Choroid plexus epithelial cell (primary cell): ENCODE measurements at places on chromosomes 4 and X.

DNA sequence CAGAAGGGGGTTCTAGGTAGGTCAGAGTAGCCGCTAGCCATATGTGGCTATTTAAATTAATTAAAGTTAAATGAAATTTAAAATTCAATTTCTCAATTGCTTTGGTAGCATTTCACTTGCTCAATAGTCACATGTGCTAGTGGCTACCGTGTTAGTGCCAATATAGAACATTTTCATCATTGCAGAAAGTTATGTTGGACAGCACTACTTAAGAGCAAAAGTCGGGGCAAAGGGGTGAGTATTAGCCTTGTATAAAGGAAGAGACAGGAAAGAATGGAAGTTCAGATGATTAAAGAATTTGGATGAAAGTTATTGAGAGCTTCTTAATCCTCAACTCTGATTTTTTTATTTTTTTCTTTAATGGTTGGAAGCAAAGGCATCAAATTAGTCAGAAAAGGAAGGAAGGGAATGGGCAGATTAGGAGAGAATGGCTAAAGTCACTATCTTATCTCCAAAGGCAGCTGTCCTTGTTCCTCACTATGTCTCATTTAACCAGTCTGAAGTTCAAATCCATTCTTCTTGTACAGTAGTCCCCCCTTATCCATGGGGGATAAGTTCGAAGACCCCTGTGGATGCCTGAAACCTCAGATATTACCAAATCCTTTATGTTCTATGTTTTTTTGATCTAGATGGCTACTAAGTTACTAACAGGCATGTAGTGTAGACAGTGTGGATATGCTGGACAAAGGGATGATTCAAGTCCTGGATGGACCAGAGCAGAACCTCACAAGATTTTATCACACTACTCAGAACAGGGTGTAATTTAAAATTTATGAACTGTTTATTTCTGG is 22.9 kb downstream of the OCIAD1 start:
- no peak for DNase-seq

DNA sequence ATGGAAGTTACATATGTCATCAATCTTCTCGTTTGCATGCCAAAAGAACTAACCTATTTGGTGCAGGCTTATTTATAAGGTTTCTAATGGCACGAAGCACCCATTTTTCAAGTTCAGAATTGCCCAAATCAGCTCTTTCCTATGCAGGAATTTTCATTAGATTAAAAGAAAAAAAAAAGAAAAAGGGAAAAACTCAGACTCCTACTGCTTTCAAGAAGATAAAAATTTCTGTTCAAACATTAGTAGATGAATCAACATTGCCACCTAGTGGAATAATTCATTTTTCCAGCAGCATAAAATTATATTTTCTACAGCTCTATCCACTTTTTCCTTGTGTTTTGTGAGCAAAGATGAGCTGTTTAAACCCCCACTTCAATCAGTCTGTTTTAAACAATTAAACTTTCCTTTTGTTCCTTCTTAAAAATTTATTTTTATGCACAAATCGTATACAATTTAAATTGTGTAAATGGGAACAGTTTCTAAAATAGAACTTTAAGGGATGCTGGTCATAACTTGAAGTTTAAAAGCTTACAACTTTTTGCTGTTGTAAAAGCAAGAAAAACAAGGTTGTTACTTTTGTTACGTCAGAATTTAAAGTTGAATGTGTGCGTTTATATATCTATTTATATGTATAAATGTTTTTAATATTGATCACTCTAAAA is 309.9 kb downstream of the ARAP2 start:
- peak; percentile 35 for DNase-seq

DNA sequence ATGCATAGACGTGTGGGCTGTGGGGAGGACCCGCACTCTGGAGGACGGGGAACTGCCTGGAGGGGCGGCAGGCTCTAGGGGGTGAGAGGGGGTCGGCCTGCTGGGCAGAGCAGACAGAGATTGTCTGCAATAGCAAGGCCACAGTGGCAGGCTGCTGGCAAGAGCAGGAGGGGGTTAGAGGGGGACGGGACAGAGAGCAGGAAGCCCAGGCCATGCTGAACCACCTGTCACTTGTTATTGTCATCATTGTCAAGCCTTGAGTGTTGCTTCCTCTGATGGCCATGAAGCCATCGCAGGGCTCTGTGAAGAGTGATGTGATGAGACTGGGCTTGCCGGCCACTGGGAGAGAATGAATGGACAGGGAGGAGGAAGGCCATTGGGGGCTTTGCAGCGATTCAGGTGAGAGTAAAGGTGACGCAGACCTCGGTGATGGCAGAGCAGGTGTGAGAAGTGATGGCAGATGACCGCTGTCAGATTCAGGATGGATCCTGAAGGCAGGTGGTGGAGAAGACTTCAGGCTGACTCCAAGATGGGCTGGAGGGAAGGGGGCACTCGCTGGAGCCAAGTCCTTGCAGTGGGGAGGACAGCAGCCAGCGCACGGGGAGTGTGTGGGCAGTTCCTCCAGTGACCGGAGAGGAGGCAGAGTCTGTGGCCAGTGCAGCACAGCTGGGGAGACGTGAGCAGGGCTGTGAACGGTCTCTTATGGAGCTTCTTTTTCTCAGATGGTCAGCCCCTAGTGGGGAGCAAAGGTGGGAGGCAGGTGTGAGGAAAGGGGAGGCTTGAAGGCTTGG is 43.6 kb downstream of the HTT-AS start:
- DNase-seq, result no peak

GRCh38 chr4:163330916-163331628 is 1.3 kb downstream of the NPY1R start:
- DNase-seq, result no peak

DNA sequence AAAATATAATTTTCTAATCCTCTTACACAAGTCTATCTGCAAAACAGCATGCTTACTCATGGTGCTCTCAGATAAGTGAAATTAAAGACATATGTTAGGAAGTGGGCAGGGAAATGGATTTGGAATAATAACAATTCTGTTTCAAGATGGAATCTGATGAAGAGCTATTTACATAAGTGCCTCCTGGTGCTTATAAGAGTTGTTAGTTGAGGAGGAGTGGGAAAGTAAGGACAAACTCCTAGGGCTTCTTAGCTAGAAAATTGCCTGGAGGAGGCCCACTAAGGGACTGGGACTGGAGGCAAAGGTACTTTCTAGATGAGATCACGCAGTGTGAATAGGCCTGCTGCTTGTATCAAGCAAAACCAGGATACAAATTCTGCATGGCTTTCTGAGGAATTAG is 939.8 kb downstream of the GLUD2 start:
- DNase-seq, result peak; percentile 50

DNA sequence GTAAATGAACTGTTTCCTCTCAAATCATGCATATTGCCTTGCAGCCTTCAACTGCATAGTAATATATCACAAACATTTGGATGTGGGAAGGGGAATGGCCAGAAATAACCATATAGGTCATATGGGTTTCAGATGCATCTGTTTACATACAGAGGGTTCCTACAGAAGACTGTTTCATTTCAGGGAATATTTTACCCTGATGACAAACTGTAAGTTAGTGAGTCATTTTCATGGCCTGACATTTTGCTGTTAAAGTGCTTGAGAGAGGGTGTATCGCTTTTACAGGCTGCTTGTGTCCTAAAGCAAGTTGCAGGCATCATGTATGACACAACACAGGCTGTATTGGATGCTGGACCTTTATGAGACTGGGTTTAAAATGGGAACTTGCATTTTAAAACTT is 25.5 kb upstream of the AMOT start:
- no peak for DNase-seq

- DNase-seq, result no peak
Measured at GRCh38 chr4:41715155-41715554, 33.4 kb downstream of the PHOX2B start.

DNA sequence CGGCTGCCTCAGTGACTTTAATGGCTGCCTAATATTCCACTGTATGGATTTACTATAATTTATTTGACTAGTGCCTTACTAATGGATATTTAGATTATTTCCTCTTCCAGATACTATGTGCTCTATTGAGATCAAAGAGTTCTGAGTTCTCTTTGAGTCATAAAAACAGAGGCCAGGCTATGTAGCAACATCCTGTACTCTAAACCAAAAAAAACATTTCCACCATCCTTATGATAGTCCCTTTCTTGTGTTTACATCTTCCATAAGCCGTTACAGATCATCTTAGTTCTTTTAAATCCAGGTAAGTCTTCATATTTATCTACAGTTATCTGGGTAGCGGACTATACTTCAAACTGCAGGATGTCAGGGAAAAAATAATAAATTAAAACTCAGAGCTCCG is 56.6 kb upstream of the TMEM184C start:
- peak; percentile 80 for DNase-seq

- DNase-seq, result no peak
Measured at GRCh38 chrX:64395568-64395929, 297 bp upstream of the MTMR8 start.

DNA sequence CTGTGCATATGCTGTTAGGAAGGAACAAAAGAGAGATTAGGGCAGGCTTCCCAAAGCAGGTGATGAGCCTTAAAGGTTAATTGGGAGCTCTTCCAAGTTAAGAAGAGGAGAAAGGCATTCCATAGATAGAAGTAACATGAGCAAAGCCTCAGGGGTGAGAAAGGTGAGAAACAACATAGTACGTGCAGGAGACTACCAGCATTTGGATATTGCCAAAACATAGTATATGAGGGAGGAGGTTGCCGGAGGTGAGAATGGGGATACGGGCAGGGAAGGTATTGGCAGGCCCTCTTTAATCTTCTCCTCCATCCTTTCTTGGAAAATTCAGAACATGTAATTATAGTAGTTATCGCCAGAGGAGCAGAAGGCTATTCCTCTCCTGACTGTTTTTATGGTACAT is 96.1 kb upstream of the MBNL3 start:
- DNase-seq, result no peak
